Tongue (tissue), 3 donors: ENCODE measurements at places on chromosomes 1 and 21. TPM values are rescaled to one million over a fixed set of nuclear protein-coding genes. Genes with fewer than 3 reads are reported as not detected.

- DNase-seq = no peak
Measured at GRCh38 chr1:108082001-108082400, 117.0 kb upstream of the VAV3 start.

Gene LRRC38
- 14.0 TPM for total RNA-seq

DNA sequence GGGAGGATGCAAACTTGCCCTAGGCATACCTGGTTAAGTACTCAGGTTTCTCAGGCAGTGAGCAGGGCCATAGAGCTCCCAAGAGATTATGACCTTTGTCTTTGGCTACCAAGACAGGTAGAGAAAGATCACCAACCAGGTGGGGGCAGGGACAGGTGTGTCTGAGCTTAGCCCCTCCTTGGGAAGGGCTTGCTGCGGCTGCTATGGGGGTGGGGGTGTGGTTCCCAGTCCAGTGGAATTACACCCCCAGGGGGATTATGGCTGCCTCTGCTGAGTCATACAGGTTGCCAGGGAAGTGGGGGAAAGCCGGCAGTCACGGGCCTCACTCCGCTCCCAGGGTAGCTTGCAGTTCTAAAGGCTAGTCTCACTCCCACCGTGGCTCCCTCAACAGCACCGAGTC lies 65.2 kb upstream of the FAM163A start:
- DNase-seq = no peak

- no peak for DNase-seq
Measured at GRCh38 chr1:226533220-226533619, 15.3 kb upstream of the STUM start.

Gene PRKAB2
- total RNA-seq = 45.5 TPM

GRCh38 chr1:44260792-44261170 lies 47.5 kb downstream of the DMAP1 start:
- no peak for DNase-seq

DNA sequence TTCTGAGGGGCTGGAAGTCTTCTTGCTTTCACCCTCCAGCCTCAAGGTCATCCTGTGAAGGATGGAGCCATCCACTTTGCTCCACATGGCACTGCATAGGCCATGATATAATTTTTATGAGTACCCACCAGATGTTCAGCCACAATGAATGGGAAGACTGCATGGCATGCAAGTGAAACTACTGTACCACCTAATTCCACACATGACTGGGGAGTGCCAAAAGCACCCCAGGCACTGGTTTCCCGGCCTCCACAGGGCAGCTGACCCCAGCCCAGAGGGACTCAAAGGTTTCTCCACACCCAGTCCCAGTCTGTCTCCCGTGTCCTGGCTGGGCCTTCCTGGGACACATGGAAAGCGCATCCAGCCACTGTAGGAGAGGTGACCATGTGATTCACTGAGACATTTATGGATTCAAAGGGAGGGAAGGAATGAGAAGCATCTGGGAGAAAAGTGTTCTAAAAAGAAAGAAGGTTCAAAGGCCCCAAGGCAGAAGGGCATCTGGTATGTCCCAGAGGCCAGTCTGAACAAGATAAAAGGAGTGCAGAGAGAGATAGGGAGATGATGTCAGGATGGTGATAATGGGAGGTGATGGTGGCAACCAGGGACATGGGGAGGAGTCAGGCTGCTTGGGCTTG lies 12.1 kb downstream of the RHOU start:
- DNase-seq = no peak

- DNase-seq = no peak
Measured at GRCh38 chr1:152003846-152004442, 10.3 kb upstream of the S100A10 start.

Gene OR6N1
- not detected for total RNA-seq
